ENCODE measurements at places on chromosomes 6 and 20.

DNA sequence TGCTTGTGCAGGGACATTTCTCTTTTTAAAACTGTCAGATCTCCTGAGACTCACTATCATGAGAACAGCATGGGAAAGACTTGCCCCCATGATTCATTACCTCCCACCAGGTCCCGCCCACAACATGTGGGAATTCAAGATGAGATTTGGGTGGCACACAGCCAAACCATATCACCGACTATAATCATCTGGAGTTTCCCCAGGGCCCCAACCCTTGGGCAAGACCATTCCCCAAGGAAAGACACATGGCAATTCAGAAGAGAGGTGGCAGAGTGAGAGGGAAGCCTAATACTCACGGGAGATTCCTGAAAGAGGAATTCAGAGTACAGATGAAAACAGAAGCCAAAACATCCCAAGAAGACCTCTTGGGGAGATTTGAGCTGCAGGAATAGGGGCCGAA is 291.0 kb upstream of the PLCB4 start:
- H3K4me1 ChIP-seq = no peaks in the 10 kb centered on the region
- no peak overlapping the region for H3K4me3 ChIP-seq
- no peak overlapping the region for H3K27ac ChIP-seq
- no peaks in the 10 kb centered on the region for H3K36me3 ChIP-seq

DNA sequence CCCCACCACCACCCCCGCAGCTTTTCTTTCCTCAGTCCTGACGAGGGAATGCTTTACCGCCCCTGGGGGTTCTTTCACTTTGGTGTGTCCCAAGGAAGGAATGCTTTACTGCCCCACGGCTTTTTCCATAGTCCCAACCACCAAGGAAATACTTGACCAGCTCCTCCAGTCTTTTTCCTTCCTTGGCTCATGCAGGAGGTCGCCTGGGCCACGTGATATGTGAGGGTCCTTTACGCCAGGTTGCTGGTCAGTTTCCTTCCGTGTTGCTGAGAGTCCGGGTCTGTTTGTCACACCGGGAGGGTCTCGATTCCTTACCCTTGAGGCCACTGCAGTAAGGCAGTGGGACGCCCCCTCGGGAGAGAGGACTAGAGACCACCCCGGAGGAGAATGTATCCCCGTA is 58.9 kb upstream of the CDH4 start:
- H3K36me3 ChIP-seq = no peaks in the 10 kb centered on the region
- H3K27me3 ChIP-seq = no peaks in the 10 kb centered on the region
- H3K4me3 ChIP-seq = no peak overlapping the region
- no peak overlapping the region for H3K27ac ChIP-seq

- H3K36me3 ChIP-seq = no peaks in the 10 kb centered on the region
- peak overlapping the region; percentile 40 for H3K27ac ChIP-seq
- H3K4me3 ChIP-seq = peak overlapping the region; percentile 27
- peaks cover 25% of the 10 kb centered on the region for H3K4me1 ChIP-seq
- H3K27me3 ChIP-seq = no peaks in the 10 kb centered on the region
These were observed 38.4 kb downstream of the KIF25 start for GRCh38 chr6:168035661-168036545.

DNA sequence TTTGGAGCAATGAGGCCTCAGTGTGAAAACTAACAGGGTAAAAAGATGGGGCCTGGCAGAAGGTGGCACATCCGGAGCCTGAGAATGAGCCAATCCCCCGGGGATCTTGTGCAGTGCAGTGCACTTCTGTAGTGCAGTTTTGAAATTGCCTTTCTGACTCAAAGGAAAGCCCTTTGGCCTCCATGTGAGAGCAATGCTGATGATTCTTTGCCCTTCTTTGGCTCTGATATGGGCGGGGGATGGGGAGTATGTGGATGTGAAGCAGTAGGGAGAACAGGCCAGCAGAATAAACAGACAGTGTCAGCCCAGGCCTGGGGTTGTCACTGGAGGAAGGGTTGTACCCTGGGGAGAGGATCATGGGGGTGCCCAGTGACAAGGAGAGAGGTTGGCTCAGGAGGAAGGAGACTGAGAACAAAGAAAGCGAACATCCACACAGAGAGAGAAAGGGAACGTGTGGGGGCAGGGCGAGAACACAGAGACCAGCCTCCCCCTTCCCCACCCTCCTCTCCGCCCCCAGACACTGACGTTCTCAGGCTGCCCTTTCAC is 351.2 kb downstream of the CDC5L start:
- DNase-seq = no peak
- no peaks in the 10 kb centered on the region for H3K36me3 ChIP-seq
- no peak overlapping the region for H3K4me3 ChIP-seq
- no peaks in the 10 kb centered on the region for H3K27me3 ChIP-seq
- no peaks in the 10 kb centered on the region for H3K4me1 ChIP-seq

- H3K4me1 ChIP-seq = peaks cover 9% of the 10 kb centered on the region
- no peak overlapping the region for H3K4me3 ChIP-seq
- no peak overlapping the region for H3K27ac ChIP-seq
- H3K27me3 ChIP-seq = no peaks in the 10 kb centered on the region
These were observed 18.4 kb downstream of the ITPR3 start for GRCh38 chr6:33639559-33639958.

DNA sequence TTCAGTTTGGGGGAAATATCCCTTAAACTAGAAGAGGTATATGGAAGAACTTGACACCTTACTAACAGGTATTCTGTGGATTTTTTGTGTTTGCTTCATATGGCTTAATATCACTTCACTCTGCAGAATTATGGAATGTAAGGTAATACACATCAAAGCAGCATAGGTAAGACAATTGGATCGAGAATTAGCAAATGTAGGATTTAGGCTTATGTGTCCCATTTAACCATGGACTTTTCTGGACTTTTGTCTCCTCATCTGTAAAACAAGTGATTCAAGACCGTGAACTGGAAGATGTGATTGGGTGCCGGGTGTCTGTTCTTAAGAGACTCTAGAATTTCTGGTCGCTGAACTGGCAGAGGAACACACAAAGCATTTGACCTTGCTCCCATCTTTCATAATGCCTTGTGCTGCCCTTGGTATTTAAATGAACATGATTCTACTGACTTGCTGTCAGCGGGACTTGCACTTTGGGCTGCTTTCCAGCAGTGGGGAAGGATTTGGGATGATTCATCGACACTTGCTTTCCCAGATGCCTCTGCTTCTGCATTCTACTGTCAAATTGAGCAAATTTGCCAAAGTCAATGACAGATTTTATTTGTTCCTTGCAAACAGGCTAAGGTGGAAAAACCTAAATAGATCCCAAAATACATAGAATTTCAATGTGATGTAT is 199.8 kb downstream of the PLCB1 start:
- no peaks in the 10 kb centered on the region for H3K27me3 ChIP-seq
- no peaks in the 10 kb centered on the region for H3K4me1 ChIP-seq
- H3K36me3 ChIP-seq = no peaks in the 10 kb centered on the region
- no peak overlapping the region for H3K27ac ChIP-seq
- no peak overlapping the region for H3K4me3 ChIP-seq
- no peak for DNase-seq

- no peaks in the 10 kb centered on the region for H3K27me3 ChIP-seq
- no peaks in the 10 kb centered on the region for H3K4me1 ChIP-seq
- H3K4me3 ChIP-seq = no peak overlapping the region
- DNase-seq = no peak
- H3K27ac ChIP-seq = no peak overlapping the region
These were observed 70.6 kb downstream of the IGF2R start for GRCh38 chr6:160039441-160039840.

DNA sequence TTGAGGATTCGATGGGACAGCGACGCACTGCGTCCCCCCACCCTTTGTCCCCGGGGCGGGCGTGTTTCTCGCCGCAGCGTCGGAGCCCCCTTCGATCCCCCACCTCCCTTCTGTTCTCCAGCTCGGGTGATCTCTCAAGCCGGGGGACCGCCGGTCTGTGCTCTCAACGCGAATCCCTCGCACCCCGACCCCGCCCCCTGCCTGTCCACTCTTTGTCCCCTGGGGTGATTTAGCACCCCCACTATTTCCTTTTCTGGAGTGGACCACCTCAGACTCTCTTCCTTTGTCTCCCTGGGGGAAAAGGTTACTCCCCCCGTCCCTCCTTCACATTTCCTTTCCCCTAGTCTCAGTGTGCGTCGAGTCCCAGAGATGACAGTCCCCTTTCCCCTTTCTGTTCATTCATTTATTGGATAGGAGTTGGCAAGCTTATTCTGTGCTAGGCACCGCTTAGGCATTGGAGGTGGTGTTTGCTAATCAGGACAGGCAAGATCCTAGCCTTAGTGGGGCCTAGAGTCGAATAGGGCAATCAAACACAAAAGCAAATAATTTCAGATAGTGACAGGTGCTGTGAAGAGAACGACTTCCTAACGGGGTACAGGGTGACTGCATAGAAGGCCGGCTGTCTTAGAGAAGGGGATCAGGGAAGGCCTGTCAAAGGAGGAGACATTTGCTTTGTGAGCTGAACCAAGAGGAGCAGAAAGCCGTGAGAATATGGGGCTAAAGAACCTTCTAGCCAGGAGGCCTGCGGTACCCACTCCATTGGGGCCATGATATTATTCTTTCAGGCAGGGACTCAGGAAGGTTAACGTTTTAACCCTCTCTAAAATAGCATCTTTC is 741 bp downstream of the PTPN1 start:
- peaks cover 38% of the 10 kb centered on the region for H3K4me1 ChIP-seq
- H3K36me3 ChIP-seq = no peaks in the 10 kb centered on the region
- peak overlapping the region; percentile 97 for H3K4me3 ChIP-seq
- H3K27ac ChIP-seq = peak overlapping the region; percentile 97

DNA sequence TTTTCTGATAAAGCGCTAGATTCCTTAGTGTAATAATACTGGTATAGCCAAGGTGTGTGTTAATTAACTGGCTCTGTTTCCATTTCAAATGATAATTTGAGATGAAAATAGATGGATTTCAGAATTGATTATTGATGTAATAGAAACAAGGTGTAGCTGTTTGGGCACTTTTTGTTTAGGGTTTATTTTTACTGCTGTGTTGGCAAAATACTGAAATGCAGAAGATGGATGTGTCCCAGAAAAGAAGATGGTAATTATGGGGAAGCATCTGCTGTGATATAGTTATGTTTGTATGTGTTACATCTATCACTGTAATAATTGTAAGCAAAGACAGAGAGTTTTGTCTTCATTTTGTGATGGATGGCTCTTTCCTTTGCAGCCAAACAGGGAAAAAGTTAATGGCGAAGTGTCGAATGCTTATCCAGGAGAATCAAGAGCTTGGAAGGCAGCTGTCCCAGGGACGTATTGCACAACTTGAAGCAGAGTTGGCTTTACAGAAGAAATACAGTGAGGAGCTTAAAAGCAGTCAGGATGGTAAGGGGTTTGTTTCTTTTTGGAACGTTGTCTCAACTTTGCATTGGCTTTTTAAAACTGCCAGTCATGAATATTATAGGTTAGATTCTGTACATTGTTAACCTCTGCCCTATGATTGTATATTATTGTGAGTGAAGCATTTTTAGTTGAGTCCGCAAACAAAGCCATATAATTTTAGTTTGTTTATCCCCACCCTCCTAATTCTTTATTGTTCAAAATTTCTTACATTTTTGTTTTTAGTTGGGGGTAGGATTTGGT is 8.6 kb upstream of the ACAT2 start:
- H3K4me3 ChIP-seq = no peak overlapping the region
- H3K4me1 ChIP-seq = no peaks in the 10 kb centered on the region
- no peak for DNase-seq
- H3K36me3 ChIP-seq = peaks cover 29% of the 10 kb centered on the region

DNA sequence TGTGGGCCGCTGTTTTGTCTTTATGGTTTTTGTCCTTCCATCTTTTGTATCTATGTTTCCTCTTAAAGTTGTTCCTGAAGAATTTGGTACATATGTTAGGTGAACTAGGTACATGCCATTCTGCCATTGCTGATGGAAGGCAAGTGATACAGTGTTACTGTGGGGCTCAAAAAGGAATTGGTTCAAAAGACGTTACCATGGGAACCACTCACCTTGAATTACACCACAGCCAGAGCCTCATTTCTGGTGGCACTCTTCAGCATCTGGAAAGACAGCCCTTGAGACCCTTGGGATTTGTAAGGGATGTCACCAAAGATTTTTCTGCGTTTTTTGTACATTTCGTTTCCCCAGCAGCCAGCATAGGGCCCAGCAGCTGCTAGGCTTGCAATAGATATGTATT is 31.9 kb downstream of the TMEM181 start:
- DNase-seq = no peak
- peaks cover 14% of the 10 kb centered on the region for H3K36me3 ChIP-seq
- H3K4me1 ChIP-seq = peaks cover 3% of the 10 kb centered on the region
- no peaks in the 10 kb centered on the region for H3K27me3 ChIP-seq
- no peak overlapping the region for H3K27ac ChIP-seq

GRCh38 chr20:44861531-44862006 is 23.9 kb upstream of the YWHAB start:
- H3K27ac ChIP-seq = no peak overlapping the region
- H3K4me1 ChIP-seq = no peaks in the 10 kb centered on the region
- peak; percentile 17 for DNase-seq

Measured in endothelial cell of umbilical vein (primary cell).